ENCODE measurements at places on chromosomes 2 and 18.

DNA sequence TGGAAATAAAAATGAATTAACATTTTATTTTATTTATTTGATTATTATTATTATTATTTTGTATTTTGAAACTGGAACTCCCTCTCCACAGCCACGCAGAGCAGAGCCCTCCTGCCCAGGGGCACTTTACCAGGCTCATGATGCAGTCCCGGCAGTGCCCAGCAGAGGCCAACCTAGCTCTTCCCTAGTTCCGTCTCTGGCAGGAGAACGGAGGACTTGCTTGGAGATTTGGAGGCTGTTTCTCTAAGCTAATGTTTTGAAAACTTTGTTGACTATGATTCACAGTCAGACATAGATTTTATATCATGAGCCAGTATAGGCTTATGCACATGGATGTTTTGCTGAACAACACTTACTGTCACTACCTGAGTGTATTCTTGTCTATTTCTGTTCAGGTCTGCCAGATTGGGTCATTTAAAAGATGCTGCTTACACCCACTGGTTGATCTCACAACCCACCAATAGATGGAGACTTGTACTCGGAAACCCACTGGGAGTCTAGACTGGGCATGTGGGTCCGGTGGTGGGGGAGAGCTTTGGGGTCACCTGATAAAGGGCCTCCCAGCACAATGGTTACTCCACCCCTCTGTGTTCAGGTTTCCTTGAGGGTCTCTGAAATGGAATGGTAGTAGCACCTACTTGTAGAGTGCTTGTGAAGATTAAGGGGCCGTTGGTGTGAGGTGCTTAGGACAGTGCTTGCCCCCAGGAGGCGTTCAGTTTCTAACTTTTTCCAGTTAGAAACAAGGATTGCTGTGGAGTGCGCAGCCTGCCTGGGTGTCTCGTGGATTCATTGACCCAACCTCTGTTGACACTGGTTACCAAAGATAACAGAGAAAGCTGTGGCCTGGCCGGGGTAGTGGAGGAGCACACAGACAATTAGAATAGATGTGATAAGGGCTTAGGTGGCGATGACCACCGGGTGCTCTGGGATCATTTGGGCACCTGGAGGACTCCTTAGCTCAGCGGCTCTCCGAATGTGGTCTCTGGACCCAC is 177.3 kb downstream of the HAUS1 start:
- peak; percentile 58 for DNase-seq

- DNase-seq = no peak
These were observed 205.9 kb upstream of the SLC39A10 start for GRCh38 chr2:195451160-195451559.

- DNase-seq = no peak
These were observed 72.7 kb upstream of the MGAT5 start for GRCh38 chr2:134181219-134181618.

- no peak for DNase-seq
These were observed 31.3 kb upstream of the DNAH7 start for GRCh38 chr2:196099916-196100315.

DNA sequence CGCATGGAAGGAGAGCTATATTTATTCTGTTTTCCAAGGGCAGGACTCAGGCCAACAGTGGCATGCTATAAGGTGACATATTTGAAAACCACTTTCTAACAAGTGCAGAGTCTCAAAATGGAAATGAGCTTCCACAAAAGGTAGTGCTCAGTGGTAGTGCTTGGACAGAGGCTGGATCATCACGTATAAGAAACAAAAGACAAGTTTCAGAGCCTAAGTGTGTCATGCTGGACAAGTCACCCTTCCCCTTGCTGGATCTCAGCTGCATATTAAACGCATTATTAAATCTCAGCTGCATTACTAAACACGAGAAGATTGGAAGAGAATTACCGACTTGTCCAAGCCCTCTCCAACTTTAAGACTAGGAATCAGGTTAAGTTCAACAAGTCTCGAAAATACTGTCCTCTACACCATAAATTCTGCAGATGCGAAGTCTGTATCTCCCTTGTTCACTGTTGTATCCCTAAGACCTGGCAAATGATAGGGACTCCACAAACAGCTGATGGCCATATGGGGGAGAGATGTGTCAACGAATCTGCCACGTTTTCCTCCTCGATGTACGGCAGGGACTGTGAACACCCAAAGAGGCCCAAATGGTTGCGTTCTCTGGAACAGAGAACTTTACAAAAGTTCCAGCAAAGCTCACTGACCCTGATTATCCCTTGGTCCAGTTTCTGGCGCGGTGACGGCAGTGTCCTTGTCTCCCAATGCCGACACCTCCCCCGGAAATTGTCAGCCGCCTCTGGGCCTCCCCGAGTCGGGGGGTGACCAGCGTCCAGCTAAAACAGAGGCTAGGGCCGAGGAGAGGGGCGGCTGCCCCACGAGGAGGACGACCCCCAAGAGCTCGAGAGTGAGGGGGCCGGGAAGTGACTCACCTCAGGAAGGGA is 611 bp downstream of the NOL10 start:
- DNase-seq = no peak

DNA sequence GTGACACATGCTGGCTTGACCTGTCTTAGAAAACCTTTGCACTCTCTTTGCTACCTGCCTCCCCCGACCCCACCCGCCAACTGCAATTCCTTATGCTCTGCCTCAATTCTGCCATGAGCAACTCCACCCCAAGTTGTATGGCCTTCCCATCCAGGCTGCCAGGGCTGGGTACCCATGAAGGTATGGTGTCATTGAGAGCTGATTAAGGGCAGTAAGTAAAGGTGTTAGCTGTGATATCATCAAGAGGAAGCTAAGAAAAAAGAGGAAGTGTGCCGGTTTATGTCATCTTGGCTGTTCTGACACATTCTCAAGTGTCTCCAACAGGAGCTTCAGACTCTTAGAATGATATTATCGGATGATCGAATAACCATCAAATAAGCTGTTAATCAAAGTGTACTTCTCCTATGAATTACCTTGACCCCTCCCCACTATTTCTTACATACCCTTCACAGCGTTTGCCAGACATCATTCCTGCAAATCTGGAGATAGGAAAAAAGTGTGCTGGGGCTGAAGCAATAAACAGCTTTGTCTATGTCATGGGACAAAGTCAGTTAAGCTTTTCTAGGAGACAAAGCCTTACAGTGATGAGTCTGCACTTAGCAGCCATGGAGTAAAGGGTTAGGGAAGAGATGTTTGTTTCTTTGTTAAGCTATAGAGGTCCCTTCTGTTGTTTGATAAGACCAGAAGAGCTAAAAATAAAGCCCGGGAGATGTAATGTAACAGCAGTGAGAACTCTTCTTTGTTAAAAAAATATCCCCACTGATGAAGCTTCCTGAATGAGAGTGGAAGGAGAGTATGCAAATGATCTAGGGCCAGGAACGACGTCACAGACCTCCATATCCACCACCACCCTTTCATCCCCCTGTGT is 40.4 kb upstream of the SMAD2 start:
- DNase-seq = no peak

GRCh38 chr18:54254265-54254758 is 15.0 kb upstream of the POLI start:
- no peak for DNase-seq

DNA sequence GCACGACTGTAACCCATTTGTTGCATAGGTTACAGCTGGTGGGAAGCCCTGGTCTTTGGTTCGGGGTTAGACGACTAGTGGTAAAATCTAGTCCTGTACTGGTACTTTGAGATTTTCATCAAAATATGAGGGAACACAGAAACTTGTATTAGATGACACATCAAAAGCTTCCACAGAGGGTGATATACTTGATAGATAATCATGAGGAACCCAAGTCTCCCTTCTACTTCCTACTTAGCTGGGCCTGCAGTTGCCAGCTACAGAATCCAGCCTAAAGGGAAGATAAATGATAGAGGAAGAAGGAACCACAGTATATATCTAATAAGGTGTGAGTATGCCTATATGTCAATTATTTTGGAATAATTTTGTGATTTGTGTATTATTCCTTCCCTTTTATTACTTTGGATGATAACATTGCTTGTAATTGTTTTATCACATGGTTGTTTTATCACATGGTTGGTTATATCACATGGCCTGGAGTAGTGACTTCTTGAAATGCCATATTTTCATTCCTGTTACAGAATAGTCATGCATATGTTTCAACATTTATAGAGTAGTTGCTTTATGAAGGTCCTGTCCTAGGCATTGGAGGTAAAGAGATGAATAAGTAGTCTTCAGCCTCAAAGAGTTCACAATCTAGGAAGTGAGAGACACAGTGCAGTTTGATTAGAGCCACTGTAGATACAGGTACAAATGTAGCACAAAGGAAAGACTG is 2.9 kb downstream of the AGPS start:
- no peak for DNase-seq

DNA sequence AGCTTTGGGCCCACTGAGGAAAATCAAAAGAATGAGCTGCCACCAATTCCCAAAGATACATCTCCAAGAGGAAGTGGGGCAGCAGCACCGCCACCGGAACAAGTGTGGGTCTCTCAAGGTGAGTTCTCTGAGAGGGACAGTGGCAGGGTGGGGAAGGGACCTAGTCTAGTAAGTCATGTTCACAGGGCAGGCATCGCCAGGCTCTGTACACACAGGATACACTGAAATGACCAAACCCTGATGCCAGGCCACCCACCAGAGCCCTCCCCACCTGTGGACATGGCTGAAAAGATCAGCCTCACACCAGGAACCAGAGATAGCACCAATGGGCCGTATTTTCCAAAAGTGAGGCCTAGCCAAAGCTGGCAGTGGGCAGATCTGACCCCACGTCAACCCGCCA is 108.2 kb upstream of the SMAD2 start:
- no peak for DNase-seq

GRCh38 chr2:15914596-15915385 is 25.6 kb upstream of the MYCN start:
- no peak for DNase-seq

DNA sequence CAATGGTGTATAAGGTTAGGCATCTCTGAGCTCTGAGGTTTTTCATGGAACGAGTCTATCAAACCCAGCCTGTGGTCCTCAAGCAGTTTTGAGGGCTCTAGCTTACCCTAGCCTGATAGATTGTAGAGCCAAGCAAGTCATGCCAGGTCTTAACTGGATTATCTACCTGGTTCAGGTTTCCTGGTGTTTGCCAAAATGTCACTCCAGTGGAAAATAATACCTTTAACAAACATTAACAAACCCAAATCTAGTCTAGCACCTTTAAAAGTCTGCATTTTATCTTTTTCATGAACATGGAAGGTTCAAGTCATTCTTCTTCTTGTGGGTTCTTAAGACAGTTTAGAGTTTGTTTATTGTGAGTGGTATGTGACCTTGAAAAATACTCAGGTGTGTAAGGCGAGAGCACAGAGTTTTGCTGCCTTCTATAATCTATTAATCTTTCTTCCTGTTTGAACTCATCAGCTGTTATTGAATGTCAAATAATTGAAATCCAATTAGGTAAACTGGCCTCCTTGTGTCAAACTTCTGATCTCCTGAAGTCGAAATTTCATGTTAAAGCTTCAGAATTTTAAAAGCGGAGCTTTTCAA is 13.4 kb upstream of the ADGRF3 start:
- DNase-seq = no peak

DNA sequence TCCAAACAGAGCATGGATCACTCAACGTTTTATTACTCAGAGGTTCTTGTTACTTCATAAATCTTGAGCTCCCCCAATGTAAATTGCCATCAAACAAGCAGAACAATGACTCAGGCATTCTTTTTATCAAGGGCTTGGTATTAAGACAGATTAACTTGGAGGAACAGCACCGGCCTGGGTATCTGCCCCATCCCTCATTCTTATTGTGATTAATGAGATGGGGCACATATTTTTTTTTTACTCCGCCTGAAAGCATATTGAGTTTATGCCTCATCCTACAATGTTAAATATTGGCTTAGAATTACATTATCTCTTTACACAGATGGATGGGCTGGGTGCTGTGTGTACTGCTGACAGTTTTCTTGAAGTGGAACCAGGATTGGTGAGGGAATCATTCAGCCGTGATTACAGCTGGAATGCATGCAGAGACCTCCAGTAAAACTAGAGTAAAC is 387.3 kb downstream of the CLIP4 start:
- no peak for DNase-seq

GRCh38 chr2:66508484-66509071 is 73.7 kb downstream of the MEIS1 start:
- DNase-seq = no peak

GRCh38 chr2:17057109-17058017 is 391.7 kb upstream of the CYRIA start:
- no peak for DNase-seq

- no peak for DNase-seq
These were observed 19.4 kb downstream of the TOGARAM2 start for GRCh38 chr2:29000481-29000880.

GRCh38 chr2:224570328-224570993 is 14.7 kb downstream of the CUL3 start:
- no peak for DNase-seq

GRCh38 chr2:102048465-102048864 is 56.7 kb downstream of the IL1R2 start:
- no peak for DNase-seq

- no peak for DNase-seq
These were observed 45.0 kb downstream of the ARHGAP25 start for GRCh38 chr2:68779595-68779994.

DNA sequence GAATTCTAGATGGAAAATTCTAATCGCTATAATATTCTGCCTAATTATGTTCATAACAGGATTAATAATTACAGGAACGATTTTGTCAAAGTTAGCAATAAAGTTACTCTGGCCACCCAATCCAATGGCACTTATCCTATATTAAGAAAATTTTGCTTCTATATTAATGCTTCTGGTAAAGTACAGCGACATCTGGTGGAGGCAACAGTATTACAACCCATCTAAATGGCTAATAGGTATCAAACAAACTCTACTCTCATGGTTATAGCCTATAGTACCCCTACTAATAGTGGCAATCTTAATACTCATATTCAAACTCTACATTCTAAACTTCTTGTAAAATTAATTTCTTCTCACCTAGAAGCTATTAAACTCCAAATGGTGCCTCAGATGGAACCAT is 1084.7 kb upstream of the LRRTM1 start:
- no peak for DNase-seq

GRCh38 chr2:60066096-60066839 is 487.2 kb downstream of the BCL11A start:
- DNase-seq = no peak

GRCh38 chr2:12057436-12058166 is 311.2 kb downstream of the LPIN1 start:
- DNase-seq = no peak

GRCh38 chr2:148796735-148797512 is 78.1 kb upstream of the KIF5C start:
- no peak for DNase-seq

GRCh38 chr2:85310330-85310729 is 17.5 kb downstream of the TGOLN2 start:
- no peak for DNase-seq

DNA sequence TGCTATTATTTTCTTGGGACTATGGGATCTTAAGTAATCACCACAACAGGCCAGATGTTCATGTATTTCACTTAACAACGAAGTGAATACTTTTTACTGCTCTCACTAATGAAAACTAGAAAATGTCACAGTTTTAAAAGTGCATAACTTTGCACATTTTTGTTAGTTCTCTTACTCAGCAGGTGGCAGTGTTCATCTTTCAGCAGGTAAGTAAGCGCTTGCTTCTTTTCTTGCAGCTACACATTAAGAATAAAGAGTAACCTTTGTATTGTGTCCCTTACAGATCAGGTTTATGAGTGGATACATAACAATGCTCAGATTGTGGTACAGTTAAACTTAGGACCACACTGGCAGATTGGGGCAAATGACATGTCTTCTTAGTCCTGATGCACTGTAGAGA is 61.0 kb downstream of the DAW1 start:
- DNase-seq = no peak
